ENCODE measurements at places on chromosomes 7 and 10.

DNA sequence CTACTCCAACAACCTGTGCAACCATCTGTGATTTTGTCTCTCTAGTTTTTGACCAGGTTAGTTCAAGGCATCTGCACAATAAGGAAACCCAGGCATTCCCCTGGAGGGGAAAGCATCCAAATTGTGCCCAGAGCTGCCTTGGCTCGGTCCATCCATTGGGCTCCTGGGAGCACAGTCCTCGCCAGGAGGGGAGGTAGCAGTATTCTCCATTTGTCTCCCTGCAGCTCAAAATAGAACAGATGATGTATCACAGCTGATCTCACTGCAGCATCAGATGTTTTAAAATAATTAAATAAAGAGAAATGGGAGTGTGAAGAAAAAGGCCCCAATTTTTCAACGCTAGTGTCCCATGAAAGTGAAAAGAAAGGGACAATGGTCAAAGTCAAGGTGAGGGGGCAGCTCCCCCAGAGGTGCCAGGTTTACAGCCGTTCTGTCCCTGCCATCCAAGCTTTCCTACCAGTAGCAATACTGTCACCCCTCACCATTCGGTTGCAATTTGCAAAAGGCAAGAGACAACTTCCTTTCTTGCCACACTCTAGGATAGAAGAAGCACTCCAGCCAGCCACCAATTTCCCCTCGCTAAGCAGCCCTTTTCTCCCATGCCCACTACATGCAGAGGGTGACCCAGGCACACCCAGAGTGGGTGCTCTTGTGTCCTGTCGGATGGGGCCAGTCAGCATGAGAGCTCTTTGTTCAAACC is 43.7 kb downstream of the KCNMA1 start:
- ATAC-seq: no peak

- ATAC-seq: no peak
These were observed 92.9 kb upstream of the HDAC9 start for GRCh38 chr7:18402488-18403183.

DNA sequence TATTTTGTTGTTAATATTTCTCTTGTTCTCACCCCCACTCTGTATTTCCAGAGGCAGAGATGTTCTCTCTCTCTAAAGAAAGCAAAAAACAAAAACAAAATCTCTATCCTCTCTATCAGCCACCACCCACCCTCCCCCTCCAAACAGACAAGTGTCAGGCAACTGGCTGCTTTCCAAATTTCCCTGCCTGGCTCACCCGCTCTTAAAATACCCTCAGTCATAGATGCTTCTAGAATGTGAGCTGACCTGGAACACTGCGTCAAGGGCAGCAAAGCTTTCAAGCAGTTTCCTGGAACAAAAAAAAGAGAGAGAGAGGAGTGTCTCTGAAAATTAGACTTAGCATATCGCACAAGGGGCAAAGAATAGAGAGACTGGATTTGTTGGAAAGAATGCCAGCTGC is 341.0 kb upstream of the ZMIZ1 start:
- ATAC-seq: no peak

DNA sequence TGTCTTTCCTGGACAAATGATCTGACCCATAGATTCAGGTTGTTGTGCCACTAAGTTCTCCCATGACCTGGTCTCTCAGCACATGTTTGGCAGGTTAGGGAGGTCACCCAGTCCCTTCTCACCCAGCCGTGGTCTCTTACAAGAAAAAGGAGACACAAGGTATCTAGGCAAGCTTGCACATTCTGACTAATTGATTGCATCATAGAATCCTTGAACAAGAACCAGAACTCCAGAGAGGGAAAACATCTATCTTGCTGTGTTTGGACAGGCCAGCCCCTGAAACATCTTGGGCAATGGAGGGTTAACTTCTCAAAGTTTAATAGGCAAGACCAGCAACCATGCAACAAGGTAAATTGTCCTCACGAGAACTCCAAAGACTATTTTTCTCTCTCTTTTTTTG is 8.5 kb upstream of the HK1 start:
- ATAC-seq: no peak

- no peak for ATAC-seq
These were observed 611.5 kb downstream of the KCNMA1 start for GRCh38 chr10:77026148-77026547.

GRCh38 chr10:35127289-35127891 is 744 bp downstream of the CREM start:
- peak; percentile 40 for ATAC-seq

DNA sequence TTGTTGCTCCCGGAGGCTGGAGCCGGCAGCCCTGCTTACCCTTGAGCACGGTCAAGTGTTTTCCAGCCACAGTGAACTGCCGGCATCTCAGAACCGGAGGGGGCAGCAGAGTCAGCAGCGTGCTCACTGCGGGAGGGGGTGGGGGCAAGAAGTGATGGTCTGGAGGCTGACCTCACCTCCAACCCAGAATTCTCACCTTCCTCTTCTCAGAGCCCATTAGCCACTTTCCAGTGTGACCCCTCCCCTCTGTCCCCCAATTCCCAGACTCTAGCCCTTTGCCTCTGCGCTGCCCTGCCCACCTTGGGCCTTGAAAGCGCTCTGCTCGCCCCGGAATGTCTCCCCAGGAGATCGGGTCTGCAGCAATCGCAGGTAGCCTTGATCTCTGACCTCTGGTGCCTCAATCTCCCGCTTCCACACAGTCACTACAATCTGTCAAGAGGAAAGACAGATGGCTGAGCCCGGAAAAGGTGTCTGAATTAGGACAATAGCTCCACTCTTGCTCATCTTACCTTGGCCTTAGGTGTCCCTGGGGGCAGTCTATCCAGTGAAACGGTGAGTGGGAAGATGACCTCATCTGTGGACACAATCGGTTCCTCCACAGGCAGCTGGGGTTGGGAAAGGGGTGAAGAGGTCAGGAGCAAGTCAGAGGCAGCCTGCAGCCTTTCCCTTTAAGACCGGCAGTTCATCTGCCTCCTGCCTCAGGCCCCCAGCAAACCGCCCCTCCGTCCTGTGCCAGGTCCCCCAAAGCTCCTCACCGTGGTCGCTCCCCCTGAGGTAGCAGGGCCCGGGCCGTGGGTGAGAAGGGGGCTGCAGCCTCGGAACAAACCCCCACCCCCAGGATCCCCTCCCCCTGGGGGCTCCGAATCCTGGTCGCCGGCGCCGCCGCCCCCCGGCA is 942 bp downstream of the TRAPPC14 start:
- peak; percentile 46 for ATAC-seq

DNA sequence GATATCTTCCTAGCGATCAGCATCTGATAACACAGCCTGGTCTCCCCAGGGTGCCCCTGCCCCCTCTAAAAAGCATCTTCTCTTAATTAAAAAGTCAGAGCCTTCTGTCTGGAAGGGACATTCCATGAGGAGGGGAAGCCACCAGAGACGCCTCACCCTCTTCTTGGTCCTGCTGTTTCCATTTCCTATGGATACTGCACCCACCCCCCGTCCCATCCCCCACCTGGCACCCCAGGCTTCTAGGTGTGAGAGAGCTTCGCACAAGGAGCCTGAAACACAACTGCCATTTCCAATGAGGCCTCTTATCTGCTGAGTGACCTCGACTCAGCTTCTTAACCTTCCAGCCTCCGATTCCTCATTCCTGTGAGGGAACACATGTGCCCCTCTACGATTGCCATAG is 51.4 kb downstream of the COL13A1 start:
- no peak for ATAC-seq

DNA sequence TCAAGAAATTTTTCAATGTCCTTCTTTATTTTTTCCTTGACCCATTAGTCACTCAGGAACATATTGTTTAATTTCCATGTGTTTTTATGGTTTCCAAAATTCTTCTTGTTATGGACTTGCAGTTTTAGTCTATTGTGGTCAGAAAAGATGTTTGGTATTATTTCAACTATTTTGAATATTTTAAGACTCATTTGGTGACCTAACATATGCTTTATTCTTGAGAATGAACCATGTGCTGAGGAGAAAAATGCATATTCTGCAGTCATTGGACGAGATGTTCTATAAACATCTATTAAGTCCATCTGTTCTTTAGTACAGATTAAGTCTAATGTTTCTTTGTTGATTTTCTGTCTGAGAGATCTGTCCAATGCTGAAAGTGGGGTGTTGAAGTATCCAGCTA is 42.3 kb upstream of the MDFIC start:
- ATAC-seq: no peak

GRCh38 chr7:102925976-102926782 is 13.4 kb downstream of the LRRC17 start:
- no peak for ATAC-seq

GRCh38 chr7:36057323-36057722 is 95.7 kb upstream of the EEPD1 start:
- no peak for ATAC-seq

DNA sequence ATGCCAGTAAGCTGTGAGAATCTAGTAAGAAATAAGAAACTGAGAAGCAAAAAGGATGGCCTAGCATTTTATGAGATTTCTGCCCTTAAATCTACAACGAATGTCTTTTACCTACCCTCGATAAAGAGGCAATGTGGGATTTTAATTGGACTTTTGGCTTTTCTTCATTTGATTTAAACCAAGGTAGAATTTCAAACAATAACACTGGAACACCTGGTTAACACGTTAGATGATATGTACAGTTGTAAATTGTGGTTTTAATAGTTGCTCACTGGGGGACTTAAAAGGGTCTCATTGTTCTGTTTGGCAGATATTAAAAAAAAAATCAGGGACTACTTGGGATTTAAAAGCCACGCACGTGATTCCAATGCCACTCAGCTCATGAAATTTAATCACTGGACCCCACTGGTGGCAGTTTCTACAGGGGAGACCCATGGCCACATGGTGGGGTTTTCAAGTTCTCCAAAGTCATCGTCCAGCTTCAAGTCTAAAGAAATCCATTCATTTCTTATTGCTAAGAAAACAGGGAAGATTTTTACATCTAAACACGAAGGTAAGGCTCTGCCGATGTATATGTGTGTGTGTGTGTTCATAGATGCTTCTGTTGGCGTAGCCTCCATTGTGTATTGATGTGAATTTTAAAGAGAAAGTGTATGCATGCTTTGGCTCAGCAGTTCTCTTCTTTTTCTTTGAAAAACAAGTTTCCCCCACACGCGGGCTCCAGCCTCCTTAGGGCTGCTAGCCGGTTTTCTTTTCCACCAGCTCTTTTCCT is 588.6 kb upstream of the MKI67 start:
- no peak for ATAC-seq

GRCh38 chr7:40604601-40605438 is 470.0 kb downstream of the SUGCT start:
- no peak for ATAC-seq

DNA sequence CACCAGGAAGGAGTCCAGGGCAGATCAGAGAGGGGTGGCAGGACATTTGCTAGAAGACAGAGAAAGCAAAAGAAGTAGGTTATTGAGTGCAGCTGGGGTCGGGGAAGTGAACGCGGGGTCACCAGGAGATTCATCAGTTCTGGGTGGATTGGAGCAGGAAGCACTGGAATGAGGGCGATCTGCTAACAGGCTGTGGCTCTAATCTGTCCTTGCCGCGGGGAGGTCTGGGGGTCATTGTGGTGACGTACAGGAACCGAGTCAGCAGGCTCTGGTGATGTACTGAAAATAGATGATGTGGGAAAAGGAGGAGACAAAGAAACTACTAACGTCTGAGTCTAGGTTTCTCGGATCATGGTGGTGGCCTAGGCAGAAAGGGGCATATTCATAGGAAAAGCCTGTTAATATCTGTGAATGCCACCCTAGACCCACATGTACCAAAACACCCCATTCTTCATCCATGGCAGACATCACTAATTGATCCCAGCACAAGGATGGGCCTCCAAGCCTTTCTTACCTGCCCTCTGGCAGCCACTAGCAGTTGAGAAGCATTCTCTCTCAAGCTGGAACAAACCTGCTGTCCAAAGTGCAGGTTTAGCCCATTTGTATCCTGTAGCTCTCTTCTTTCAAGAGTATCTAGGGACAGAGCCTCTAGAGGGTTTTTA is 134.5 kb downstream of the C10orf105 start:
- ATAC-seq: no peak

DNA sequence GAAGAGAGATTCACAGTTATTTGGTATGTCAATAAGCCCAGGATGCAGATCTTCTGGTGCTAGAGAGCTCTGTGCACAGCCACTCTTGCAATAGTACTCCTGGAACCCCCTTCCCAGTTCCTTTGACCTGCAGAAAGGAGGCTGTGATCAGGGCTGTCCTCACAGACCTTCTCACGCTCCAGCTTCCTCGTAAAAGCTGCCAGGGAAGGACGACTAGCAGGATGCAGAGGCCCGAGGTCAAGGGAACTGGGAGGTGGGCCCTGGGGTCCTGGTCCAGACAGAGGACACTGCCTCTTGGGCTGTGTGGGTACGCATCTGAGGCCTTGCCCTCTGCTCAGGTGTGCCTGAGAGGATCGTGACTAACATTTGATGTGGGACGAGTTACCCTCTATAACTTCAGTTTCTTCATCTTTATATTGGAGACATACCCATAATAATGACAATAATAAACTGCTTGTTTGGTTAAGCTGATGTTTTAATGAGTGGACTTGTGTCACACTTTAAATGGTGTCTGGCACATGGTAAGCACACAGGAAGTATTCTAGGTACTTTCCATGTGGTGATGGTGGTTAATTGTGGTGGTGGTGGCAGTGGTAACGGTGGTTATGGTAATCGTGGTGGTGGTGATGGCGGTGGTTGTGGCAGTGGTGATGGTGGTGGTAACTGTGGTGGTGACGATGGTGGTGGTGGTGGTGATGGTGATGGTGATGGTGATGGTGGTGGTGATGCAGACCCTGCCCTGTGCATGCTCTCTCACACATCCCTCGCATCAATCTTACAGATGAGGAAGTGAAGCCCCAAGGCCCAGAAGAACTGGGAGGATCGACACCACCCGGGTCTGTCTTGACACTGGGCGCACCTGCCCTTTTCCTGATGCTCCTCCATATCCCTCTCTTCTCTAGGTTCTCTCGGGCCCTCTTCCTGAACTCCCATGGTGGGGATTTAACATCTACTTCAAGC is 235.2 kb upstream of the GRB10 start:
- no peak for ATAC-seq

DNA sequence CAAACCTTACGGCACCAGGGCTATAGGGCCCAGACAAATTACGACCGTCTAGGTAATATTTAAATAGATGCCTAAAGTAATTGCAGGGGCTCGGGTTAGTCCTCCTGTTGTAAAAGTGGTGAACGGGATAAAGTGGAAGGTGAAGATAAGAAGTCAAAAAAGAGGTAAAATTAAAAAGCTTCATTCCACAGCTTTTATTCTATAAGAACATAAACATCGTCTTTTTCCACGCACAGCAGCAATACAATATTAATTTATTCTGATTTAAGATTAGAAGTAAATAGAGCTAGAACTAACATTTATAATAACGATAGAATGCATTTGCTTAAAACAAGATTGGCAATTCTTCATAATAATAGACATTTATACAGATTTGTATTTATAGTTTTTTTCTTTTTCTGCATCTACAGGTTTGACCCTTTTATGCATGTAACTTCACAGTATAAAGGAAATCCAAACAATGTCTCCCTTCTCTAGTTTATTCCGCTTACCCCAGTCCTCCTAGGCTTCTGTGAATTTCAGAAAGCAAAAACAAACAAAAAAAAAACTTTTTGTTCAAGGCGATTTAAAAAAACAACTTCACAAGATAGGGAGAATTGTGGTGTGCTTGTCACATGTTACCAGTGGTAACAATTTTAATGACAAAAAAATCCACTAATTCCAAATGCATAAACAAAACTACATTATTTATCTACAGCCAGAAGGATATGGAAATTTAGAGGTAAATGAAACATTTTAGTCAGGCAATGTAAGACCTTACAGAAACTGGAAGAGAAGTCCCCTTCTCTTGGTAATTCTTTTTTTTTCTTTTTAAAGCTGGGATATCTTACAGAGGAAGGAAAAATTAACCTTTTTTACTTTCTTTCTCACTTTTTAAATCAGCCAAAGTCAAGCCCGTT is 3.4 kb downstream of the HOXA10 start:
- ATAC-seq: no peak

- no peak for ATAC-seq
These were observed 64.4 kb downstream of the SUGCT start for GRCh38 chr7:40199076-40199802.

GRCh38 chr10:103465411-103466179 is 6.9 kb upstream of the CALHM1 start:
- no peak for ATAC-seq
